DMS 273 treated with DMSO at 0.1 percent for 48 hours (cell line): ENCODE measurements at places on chromosomes 7 and 10.

DNA sequence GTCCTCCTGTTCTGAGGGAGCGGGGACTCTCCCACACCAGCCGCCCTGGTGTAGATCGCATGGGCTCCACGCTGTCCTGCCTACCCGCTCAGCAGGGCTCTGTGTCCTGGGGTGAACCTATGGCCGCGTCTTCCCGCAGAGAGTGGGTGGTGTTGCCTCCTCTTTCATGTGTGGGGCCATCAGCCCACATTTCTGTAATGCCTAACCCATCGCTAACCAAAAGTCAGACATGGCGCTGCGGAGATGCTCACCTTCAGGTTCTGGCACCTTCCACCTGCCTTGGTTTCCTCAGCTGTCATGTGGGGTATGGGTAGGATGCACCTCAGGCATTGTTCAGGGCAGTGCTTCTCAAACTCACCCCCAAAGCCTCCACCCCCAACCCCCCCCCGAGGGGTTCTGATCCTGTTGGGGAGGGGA lies 50.5 kb upstream of the CAMK2B start:
- no peak for DNase-seq

DNA sequence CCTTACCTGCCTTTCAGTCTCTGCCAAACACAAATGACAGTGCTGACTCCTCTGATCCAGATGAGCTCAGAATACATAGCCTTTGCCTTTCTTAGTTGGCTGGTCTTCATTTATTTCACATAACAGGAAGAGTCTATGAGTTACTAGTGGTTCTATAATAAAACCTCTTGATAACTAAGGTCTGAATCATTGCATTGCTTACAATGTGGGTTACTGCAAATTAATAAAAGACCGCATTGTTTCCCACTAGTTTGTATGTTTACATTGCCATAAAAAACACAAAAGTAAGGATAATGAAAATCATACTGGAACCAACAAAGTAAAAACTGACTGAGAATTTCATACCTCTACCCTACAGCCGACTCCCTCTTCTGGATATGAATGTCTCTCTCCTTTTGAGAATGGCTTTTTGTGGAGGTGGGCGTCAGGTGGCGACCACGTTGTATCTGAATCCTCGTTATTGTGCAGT lies 62.0 kb upstream of the AKR1E2 start:
- no peak for DNase-seq

DNA sequence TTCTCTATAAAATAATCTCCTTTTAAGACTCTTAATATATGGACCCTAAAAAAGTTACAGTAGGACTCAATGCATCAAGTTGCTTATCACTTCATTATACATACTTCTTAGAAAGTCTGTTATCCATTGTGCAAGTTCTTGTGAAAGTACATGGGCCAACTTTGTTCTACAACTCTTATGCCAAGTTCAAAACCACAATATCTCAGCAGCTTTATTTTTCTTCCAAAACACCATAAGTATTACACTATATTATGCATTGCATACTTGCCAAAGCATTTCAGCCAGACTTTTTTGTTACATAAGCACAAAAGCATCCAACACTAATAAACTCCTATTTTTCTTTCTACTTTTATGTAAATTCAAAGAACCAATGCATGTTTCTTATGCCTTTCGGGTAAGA lies 94.4 kb downstream of the AHR start:
- DNase-seq: no peak

DNA sequence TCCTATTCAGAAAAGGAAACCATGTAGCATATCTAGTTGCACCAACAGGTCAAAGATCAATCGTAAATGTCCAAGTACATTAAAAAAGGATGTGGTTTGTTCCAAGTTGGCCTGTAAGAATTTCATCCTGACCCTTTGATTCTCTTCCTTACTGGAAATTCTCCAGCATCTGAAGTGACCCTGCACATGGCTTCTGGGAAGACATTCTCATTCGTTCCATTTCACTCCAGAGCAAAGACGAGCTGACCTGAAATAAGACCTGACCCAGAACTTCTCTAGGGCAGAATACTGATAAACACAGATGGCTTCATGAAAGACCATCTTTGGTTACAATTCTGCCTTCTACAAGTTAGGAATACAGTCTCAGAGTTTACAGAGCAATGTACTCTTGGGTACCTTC lies 39.8 kb downstream of the ASB4 start:
- DNase-seq: no peak

GRCh38 chr7:1569016-1569415 lies 816 bp downstream of the PSMG3 start:
- no peak for DNase-seq

DNA sequence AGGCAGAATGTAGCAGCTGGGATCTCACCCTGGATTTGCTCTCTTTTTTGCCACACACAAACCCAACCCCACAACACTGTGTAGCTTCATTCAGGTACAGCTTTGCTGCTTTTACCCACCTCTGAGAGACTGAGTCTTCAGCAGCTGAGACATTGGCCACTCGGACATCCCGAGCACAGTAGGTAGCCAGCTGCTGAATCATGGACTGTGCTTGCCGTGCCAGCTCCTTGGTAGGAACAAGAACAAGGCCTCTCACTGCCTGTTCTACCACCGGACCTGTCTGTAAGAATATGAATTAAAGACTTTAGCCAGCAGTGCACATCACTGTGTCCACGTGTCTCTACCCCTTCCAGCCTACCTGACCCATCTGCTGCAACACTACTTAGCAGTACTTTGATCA lies 937 bp downstream of the DDX56 start:
- DNase-seq: no peak

DNA sequence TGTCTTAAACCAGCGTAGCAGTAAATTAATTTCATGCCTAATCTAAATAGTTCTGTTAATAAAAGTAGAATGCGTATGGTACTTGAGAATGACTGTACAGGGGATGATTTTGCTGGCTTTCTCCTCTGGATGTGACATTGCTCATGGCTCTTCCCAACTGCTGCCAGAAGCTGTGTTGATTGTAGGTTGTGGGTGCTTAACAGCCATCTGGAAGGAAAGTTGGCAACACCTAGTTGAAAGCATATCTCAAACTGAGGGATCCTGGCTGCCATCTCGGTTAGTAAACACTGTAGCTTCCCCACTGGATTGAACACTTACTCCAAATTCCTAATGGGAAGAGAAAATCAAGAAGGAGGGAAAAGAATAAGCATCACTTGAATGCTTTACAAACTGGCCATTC lies 130.9 kb downstream of the NXPH1 start:
- DNase-seq: no peak

DNA sequence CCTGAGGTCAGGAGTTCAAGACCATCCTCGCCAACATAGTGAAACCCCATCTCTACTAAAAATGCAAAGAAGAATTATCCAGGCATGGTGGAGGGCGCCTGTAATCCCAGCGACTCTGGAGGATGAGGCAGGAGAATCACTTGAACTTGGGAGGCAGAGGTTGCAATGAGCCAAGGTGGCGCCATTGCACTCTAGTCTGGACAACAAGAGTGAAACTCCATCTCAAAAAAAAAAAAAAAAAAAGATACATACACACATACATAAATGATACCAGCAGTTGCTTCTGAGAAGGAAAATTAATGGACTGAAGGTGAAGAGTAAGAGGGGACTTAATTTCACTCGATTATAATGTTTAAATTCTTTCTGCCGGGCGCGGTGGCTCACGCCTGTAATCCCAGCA lies 40.2 kb upstream of the PAX2 start:
- no peak for DNase-seq

- no peak for DNase-seq
Measured at GRCh38 chr10:24652381-24652957, 71.2 kb downstream of the ARHGAP21 start.

GRCh38 chr7:124679586-124680225 lies 85.9 kb downstream of the GPR37 start:
- no peak for DNase-seq

DNA sequence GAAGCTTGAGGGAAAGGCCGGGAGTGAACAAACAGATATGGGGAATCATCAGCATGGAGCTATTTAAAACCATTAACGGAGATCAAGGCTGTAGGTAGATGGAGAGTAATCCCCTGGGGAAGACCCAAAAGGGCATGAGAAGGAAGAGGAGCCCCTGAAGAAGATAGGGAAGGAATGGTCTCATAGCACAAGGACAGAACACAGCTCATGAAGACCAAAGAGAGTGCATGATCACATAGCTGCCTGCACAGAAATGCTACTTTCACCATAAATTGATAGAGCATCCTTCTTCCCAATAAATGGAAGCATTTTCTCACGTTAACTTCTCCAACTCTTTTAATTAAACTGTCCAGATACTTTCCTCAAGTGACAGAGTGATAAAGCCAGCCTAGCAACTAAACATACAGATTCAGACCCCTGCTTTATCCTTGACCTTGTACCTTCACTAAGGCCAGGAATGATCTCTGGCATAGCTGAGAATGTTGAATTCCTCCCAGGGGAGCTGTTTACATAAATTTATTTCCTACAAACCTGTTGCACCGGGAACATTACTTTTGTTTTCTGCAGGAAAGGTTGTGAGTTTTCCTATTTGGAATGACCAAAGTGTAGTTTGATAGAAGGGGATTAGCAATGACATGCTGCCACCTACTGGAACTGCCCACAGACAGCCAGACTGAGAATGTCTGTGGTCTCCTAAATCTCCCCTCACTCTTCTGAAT lies 110.8 kb upstream of the LRGUK start:
- DNase-seq: peak; percentile 21

GRCh38 chr10:124614003-124614659 lies 130.0 kb downstream of the FAM53B start:
- DNase-seq: no peak

DNA sequence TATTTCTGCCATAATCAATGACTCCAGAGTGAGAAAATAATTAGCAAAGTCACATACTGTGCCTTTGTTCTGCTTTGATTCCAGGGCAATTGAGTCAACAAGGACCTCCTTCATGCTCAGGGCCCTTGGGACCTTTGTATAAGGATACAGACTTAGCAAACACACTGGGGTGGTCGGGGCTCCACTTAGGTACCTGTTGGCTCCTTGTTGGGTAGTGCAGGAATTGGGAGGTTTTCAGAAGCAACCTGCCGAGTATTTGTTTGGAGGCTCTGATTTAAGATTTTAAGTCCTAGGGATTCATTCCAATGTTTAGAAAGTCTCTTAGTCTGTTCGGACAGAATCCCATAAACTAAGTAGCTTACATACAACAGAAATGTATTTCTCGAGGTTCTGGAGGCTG lies 3.0 kb downstream of the ADCK2 start:
- no peak for DNase-seq

GRCh38 chr10:119252051-119252465 lies 44.7 kb downstream of the GRK5 start:
- peak; percentile 35 for DNase-seq

DNA sequence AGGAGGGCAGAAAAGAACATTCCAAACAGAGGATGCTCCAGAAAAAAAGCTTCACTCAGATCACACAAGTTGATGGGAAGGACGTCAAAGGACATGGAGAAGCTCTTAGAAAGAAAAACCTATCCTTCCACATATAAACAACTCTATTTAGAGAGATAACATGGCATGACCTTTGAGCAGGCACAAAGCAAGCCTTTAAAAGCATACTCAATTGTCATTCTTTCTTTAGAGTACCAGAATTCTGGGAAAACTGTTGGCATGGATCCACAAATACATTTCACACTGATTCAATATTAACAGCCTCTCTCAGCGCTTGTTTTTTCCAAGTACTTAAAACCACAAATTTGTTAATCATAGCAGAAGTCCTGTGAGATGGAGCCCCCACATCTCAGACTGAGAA lies 7.3 kb upstream of the ABLIM1 start:
- DNase-seq: no peak

DNA sequence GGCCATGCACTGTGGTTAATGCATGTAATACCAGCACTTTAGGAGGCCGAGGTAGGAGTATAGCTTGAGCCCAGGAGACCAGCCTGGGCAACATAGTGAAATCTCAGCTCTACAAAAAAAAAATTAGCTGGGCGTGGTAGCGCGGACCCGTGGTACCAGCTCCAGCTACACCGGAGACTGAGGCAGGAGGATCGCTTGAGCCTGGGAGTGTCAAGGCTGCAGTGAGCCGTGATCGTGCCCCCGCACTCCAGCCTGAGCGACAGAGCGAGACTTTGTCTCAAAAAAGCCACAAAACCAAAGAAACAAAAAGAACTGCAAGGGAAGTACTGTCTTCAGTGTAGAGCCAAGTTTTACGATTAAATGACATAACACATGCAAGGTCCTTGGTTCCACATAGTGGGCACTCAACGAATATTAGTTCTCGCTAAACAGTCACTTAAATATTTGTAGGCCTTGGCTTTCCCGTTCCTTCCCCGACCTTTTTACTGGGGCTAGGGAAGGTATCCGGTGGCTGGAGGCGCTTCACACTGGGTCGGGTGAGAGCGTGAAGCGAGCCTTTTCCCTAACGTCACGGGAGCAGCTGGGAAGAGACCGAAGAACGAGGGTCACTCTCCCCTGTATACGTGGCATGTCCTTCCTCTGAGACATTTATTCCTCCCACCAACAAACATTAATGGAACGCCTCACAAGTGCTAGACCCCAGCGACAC lies 993 bp upstream of the SND1 start:
- DNase-seq: no peak

DNA sequence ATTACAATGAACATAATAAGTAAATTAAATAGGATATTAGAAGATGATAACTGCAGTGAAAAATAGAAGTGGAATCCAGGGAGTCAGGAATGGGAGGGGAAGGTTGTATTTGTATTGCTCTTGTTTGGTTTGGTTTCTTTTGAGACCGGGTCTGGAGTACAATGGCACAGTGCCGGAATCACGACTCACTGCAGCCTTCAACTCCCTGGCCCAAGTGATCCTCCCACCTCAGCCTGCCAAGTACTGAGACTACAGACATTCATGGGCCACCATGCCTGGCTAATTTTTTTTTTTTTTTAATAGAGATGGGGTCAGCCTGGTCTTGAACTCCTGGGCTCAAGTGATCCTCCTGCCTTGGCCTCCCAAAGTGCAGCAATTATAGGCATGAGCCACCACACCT lies 59.9 kb upstream of the LRRC4 start:
- no peak for DNase-seq

- DNase-seq: no peak
Measured at GRCh38 chr10:3452173-3452626, 279.6 kb upstream of the PITRM1 start.
